Stimulated activated CD8-positive, alpha-beta memory T cell treated with anti-CD3 and anti-CD28 coated beads, Interleukin-15, amount 100 ng/mL, for 48 hours (primary cell): ENCODE measurements at places on chromosomes 3 and 15.

- DNase-seq = no peak
Observed at GRCh38 chr15:95362306-95362705, 968.2 kb upstream of the NR2F2 start.

DNA sequence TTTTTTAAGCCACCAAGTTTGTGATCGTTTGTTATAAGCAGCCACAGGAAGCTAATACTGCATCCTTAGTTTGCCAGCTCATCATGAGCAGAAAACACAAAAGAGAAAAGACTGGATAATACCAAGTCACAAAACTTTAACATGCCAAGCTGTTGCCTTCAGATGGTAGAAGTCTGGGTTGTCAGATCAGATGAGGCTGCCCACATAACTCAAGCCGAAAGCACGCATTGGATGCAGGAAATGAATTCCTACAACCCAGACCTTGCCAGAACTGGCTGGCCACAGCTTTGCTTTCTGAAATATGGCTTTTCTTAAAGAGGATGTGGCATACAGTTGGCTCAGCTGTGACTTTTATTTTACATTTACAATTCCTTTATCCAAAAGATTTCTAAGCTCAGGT is 118.3 kb upstream of the NEO1 start:
- DNase-seq = no peak

DNA sequence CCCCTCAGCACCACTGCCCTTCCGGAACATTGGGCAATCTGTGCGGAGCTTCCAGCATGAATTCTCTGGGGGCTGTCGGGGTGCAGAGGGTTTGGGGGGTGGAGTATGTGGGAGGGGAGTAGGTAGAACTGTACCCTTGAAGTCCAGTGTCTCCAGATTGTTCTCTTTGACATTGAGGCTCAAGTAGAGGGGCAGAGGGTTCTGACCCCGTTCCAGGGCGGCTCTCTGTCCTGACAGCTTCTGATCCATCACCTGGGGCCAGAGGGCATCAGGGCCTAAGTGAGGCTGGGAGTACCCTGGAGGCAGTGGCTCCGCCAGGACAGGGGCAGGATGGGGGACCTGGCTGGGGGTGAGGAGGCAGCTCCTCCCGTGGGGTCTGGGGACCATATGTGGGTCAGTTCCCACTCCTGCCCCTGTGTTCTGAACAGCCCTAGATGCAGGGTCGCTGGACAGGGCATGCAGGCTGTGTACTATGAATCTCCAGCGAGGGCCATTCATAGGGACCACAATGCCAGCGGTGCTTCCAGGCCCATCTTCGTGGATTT is 22.1 kb downstream of the PLA2G4D start:
- DNase-seq = no peak

- no peak for DNase-seq
Observed at GRCh38 chr15:40029979-40030893, 8.7 kb downstream of the SRP14 start.

DNA sequence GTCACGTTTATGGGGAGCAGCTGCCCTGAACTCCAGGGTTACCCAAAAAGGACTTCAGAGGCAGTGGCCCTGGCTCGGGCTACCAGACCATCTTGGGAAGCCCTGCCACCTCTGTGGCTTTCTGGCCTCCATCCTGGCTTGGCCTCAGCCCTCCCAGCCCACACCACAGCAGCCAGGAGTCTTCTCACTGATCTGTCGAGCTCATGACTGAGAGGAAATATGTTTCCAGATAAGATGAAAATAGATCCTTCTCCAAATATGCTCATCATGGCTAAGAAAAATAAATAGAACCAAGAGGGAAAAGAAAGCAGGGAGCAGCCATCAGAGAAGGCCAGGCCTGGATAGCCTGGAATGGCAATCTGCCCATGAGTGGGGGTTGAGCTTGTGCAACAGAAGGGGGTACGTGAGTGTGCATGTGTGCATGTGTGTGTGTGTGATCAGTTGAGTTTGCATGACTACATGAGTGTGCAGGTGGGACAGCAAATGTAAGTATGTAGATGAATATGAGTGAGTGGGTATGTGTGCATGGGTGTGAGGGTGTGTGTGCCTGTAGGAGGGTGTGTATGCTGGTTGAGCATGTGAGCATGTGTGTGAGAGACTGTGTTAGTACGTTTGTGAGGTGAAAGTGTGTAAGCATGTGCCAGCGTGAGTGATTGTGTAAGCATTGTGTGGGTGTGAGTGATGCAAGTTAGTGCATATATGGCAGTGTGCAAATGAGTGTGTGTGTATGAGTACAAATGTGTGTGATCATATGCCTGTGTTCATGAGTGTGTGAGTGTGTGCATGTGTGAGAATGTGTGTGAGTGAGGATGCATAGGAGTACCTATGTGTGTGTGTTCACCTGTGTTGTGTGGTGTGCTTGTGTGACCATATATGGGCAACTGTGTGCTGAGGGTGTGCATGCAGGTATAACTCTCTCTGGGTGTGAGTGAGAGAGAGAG is 9.9 kb upstream of the RFT1 start:
- no peak for DNase-seq

DNA sequence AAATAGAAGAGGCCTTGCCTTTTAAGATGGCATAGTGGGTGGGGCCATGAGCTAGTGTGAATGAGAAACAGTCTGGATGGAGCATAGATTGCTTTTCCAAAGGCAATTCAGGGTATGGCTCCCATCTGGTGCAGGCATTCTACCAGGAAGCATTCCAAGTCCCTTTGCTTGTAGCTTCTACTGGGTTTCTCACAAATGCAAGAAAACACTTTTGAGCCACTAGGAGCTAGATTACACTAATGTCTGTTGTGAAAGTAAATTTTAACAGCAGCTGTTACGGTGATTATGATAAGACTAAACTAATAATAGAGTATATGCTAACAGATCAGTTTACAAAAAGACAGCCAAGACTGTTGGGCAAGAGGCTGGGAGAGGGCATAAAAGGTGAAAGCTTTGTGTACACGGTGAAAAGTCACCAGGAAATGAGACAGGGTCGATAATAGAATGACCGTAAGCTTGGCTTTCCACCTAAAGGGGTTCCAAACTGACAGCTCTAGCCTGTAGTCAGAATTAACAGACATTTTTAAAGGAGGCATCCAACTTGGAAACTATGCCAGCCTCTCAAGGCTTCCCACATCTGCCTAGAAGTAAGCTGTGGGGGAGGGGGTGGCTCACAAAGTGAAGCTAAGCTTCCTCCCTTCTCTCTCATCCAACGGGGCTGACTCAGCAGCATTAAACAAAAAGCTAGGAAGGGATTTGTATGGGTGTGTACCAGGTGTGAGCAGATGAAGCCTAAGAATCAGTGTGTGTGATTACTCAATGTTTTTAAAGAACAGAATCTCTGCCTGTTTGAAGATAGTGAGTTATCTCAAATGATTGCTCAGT is 61.1 kb upstream of the GPD1L start:
- no peak for DNase-seq

- DNase-seq = no peak
Observed at GRCh38 chr15:33670567-33670966, 297.7 kb upstream of the CHRM5 start.

DNA sequence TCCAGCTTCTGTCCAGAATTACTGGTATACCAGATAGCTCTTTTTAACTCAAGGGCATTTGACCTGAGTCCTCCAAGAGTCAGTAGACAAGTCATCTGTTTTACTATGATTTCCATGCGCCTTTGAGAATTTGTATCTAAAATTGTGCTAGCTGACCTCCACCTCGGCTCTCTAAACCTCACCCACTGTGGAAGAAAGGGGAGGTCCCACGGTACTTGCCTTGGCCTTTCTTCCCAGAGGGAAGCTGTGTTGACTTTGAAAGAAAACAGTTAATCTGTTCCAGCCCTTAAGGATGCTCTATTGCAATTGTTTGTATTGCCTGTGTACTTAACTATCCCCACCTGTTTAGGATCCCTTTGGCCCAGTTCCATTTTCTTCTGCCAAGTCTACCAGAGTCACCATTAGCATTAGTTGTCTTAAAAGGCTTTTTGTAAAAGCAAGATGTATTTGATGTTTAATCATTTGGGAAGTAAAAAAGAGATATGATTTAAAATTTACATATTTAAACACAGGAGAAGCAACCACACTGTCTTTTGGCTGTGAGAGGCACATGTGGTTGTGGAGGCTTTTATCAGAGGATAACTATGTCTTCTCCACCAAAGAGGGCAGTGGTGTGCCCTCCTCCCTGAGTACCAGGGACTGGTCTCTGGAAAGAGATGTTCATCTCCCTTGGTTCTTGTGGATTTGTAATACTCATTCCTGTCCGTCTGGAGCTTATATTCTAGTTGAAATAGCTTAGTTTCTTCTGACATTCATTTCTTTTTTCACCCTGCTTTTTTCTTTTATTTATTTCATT is 88.8 kb downstream of the CRTC3 start:
- DNase-seq = no peak

DNA sequence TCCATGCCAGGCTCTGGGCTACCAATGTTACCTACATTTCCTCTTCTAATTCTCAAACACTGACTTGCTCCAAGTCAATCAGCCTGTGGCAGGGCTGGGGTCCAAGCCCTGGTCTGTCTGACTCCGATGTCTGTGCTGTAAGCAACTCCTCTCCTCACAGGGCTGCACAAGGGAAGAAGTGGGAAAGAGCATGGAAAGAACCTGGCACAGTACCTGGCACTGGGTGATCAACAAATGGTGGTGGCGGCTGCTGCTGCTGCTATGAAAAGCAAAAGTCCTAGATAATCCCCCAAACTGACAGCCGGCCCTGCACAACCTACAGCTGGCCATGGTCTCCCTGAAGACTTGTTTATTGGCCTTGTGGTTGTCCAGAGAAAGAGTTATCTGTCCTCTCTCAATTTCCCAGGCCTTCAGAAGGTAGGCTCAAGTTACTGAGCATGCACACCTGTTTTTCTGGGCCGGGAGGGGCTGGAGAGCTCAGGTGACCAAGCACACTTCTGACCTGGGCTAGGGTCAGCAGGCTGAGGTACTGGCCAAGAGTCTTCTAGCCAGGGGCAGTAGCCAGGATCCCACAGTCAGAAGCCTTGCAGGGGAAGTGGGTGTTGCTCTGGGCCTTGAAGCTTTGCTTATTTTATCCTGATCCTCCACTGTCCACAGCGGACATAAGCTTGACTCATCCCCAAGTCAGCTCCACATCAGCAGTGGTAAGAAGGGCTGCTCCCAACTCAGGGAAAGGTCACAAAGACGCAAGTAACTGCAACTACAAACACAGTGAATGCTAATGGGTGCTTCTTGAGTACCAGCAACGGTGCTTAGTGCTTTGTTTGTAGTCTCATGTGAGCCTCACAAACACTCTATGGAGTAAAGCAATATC is 35.3 kb upstream of the KY start:
- DNase-seq = no peak

DNA sequence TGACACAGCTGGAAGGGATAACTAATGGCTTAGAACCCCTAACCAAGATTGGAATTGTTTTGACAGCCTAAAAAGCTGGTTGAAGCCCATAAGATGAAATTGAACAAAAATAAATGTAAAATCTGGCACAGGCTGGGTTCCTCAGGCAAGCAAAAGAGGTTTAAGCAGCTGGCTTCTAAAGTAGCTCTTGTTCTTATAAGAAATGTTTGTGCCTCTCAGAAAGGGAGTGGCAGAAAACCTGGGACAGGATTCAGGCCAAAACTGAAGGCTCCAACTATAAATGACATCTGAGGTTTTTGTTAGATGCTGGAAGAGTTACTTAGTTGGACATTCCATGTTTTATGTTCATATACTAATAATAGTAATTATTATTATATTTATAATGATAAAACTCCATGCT is 378.3 kb downstream of the CNTN4 start:
- DNase-seq = no peak

DNA sequence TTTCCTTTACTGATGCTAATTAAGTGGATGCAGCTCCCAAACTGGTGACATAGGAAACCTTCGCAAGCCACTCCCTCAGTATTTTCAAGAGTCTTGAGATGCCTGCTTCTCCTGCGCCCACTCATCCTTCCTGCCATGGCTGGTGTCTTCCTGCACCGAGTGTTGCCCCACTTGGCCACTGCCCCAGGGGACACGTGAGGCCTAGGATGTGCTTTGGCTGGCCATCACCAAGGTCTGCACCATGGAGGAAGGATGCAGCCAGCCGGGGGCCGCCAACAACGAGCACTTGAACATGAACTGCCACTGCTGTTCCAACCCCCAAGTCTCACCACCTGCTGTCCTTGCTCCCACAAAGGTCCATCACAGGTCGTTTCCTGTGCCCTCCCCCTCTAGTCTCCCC is 34.1 kb downstream of the EPHB3 start:
- DNase-seq = no peak

- no peak for DNase-seq
Observed at GRCh38 chr3:185813205-185813604, 11.6 kb downstream of the IGF2BP2 start.

GRCh38 chr15:33545866-33546265 is 235.1 kb downstream of the RYR3 start:
- no peak for DNase-seq

- DNase-seq = no peak
Observed at GRCh38 chr15:92634060-92634459, 21.5 kb downstream of the FAM174B start.

DNA sequence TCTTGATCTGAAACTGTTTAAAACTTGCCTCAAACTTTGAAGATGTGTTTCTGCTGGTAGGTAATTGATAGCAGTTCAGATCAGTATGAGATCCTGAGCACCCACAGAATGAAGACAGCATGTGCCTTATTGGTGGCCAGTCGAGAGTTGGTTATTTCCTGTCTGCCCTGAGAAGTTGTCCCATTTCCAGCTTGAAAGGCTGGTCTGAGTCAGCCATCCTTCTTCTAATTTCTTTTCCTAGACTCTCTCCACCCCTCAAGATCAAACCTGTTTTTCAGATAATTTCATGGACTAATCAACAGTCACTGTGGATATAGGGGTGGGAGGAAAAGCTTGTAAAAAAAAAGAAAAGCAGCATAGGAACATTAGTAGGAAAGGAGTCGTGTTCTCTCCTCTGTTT is 464.4 kb downstream of the FOXP1 start:
- DNase-seq = no peak

DNA sequence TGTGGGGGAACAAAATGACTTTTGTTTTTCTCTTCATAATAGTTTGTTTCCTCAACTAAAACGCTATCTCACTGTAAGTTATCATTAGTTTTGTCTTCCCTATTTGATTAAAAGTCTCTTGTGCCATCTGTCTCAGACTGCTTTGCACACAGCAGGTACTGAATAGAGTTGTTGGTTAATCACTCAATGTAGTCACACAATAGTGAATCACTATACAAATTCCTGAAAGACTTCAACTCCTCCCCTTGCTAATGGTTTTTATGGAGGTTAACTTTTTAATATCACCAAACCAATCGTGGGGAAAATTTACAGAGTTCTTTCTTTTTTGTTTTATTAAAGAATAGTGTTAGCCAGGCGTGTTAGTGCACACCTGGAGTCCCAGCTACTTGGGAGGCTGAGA is 2.6 kb upstream of the NGLY1 start:
- DNase-seq = no peak

- DNase-seq = peak; percentile 46
Observed at GRCh38 chr3:57169872-57170623, 4.9 kb upstream of the IL17RD start.

GRCh38 chr15:52503788-52504496 is 24.7 kb downstream of the MYO5A start:
- DNase-seq = no peak

GRCh38 chr15:29018120-29018805 is 132.5 kb downstream of the APBA2 start:
- no peak for DNase-seq

DNA sequence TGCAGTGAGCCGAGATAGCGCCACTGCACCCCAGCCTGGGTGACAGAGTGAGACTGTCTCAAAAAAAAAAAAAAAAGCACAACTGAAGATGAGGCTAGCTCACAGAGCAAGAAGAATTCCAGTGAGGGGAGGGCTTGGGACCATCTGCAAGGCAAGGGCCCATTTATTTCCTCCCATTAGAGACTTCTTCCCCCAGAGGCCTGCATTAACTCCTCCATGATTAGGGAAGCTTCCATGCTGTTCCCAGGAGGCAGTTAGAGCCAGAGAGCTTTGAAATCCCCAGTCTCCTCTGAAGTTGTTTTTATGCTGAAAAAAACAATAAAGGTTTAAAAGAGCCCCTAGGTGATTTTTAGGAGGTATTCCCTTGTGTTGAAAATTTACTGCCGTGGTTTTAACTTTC is 54.3 kb upstream of the ADCY5 start:
- DNase-seq = no peak
